Activated CD4-positive, alpha-beta T cell treated with anti-CD3 and anti-CD28 coated beads, Interleukin-2, amount 50 U/mL, for 16 hours (primary cell): ENCODE measurements at places on chromosomes 7 and 10.

GRCh38 chr10:63585041-63585440 is 63.8 kb downstream of the REEP3 start:
- no peak for DNase-seq

- DNase-seq, result no peak
Observed at GRCh38 chr10:49656845-49657493, 22.5 kb upstream of the C10orf53 start.

- no peak for DNase-seq
Observed at GRCh38 chr10:34169131-34169530, 646.0 kb downstream of the PARD3 start.

DNA sequence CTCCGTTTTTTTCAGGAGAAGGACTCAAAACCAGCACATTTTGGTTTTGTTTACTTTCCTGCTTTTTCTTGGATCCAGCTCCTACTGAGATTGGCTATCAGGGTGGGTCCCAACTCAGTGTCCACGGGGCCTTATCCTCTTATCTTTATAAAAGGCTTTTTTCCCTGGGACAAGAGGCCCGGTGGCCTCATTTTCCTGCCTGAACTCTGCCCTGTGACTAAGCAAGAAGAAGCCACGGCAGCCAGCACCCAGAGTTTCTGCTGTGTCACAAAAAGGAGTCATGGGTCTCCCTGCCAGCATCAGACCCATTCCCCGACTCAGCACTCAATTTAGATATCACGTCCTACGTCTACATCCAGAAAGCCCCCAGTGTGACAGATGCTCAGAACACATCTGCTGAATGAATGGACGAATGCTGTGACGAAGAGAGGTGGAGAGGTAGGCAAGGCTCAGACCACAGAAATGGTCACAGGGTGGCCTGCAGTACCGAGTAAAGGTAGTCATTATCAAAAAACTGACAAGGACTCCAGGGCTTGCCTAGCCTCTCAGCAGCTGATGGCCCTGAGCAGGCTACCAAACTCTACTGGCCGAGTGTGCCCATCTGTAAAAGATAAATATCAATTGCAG is 16.7 kb downstream of the DLG5 start:
- no peak for DNase-seq

- DNase-seq, result no peak
Observed at GRCh38 chr10:97003804-97004201, 171.7 kb downstream of the LCOR start.

DNA sequence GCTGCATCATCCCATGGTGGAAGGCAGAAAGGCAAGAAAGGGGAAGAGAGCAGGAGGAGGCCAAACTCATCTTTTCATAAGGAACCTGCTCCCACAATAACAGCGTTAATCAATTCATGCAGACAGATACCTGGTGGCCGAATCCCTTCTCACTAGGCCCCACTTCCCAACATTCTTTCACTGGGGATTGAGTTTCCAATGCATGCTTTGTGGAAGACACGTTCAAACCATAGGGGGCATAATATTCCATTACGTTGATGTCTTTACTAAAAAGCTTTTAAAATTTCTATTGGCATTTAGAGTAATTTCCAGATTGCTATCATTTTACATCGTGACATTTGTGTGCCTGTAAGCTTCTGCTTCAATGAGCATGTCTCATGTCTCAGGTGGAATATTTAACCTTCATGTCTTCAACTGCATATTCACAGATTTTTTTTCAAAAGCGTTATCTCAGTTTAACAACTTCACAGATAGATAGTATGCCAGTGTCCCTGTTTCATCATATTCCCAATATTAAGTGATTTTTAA is 88.5 kb downstream of the LHFPL3 start:
- DNase-seq, result no peak

DNA sequence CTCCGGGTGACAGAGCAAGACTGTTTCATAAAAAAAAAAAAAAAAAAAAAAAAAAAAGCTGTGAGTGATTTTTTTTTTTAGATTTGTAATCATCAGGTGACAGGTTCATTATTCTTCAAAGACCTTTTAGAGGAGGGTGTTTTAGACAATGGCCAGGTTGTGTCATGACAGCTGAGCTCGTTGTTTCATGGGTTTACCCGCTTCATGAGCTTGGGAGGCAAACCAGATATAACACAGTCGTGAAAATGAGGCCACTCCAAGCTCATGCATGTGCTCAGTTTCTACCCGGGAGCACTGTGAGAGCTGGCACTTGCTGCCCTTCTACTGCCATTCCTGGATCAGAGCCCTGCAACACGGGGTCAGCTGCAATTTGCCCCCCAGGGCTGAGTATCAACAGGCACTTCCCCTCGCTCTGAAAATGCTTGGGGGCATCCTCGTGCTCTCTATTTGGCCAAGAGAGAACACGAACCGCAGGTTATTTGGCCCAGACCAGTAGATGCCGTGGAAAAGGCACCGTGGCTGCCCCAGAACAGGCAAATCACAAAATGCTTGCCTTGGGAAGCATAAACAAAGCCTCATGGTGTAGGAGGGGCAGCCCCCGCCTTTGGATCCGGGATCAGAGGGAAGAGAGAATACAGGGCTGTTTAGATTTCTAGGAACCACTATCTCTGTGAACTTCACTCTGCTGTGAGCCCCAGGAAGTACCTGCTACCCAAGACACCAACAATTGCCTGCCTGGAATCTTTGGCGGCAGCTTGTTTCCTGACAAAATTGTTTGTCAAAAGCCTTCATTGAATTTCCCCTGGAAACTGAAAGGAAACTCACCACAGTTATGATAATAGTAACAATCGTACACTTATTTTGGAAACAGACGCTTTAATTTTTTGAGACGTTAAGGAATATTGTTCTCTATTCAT is 371.0 kb downstream of the FRMD4A start:
- DNase-seq, result no peak

GRCh38 chr7:41383596-41383995 is 319.3 kb downstream of the INHBA start:
- no peak for DNase-seq

- no peak for DNase-seq
Observed at GRCh38 chr10:5043716-5044115, 40.1 kb upstream of the AKR1C2 start.

- no peak for DNase-seq
Observed at GRCh38 chr7:127419196-127419595, 26.7 kb upstream of the ZNF800 start.

DNA sequence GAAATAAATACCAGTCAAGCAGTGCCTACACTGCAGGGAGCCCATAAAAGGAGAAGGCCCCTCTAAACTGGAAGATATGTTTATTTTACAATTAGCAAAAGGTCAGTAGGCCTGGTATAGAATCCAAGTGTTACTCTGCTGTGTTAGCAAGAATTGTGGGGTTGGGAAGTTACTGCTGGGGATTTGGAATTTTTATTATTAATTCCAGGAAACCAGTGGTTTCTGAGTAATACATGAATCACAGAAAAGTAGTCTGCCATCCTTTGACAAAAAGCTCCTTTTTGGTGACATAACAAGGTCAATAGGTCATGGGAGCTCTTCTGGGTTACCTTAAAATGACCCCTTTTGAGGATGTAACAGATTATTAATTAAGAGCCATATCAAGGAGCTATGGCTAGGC is 67.4 kb downstream of the ZNF92 start:
- no peak for DNase-seq

DNA sequence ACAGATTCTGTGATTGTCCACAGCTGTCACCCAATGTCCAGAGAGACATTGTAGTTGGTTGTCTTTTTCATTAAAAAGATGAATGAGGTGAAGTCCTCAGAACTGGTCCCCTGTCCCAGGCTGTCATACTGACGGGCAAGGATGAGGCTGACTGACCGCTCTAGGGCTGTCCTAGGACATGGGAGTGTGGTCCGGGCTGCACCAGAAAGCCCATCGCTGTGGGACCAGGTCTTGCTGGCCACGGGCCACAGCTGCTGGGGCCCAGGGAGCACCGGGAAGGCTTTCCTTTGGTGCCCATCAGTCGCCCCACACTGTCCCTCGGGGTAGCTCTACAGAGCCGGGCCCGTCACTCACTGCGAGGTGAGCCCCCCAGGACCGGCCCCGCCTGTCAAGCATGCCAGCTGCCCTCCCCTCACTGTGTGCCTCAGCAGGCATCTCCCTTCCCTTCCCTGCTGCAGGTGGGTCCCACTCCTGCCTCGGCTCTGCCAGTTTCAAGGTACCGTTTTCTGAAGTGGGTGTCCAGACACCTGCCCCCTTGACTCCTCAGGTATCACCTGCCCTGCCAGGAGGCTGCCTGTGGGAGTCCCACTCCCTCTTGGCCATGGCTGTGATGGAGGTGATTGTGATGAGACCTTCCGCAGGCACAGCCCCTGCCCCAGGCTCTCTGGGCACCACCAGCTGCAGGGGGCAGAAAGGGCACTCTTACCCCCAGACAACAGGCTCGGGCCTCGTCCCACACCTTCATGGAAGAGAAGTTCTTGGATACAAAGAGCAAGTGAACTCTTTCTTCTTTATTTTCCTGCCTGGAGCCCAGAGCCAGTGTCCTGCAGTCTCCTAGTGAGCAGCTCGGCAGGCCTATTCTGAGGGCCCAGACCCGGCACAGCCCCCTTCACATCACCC is 21.7 kb downstream of the LRRC27 start:
- no peak for DNase-seq
